Activated CD4-positive, CD25-positive, alpha-beta regulatory T cell (primary cell): ENCODE measurements at places on chromosomes 3 and 15.

GRCh38 chr3:49733551-49733950 is 9.8 kb upstream of the GMPPB start:
- DNase-seq: no peak

- no peak for DNase-seq
Observed at GRCh38 chr3:152105446-152105845, 163.3 kb upstream of the MBNL1 start.

DNA sequence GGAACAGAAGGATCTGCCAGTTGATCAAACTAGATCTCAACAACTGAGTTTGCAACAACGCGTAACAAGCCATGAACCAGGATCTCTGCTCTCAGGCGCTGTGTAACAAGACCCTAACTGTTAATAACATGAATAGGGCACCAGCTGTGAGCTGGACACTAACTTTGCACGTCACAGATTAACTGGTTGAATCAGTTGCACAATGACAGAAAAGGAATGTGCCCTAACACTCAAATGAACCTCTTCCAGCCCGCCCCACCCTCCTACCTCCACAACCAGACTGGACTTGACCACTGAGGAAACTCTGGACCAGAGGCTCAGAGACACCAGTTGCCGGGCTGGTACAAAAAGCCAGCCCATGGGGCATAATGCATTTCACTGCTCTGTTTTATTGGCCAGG is 34.3 kb downstream of the MCF2L2 start:
- DNase-seq: no peak

GRCh38 chr3:14789640-14790285 is 29.0 kb upstream of the FGD5 start:
- no peak for DNase-seq

DNA sequence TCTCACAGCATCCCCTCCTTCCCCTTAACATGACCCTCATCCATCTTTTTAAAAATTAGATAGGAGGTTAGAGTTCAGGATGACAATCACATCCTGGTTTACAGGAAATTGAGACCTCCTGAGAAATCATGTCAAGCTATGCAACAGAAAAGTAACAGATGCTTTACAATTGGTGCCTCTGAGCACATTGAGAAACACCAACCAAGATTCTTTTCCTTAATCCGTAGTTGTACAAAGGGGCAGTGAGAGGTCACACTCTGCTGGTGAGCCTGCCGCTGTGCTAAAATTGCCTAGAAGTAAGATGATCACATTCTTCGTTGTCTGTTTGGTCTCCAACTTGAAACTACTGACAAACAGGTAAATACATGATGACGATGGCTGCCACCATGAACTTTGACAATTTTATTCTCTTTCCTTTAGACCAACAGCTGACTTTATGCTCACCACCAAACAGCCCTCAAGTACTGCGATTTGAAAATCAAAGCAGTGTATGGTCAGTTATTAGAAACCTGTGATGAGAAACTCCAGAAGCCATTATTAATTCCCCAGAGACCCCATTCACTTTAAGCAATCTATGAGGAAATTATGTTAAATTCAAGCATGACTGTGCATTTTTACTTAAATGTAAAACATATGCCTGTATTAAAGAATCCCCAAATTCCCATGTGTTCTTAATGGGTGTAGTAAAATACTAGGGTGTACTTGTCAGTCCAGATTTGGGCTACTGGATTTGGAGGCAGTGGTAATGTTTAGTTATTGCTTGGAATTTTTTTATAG is 210.7 kb upstream of the UBE2E1 start:
- no peak for DNase-seq

- no peak for DNase-seq
Observed at GRCh38 chr15:92580933-92581445, 74.6 kb downstream of the FAM174B start.

DNA sequence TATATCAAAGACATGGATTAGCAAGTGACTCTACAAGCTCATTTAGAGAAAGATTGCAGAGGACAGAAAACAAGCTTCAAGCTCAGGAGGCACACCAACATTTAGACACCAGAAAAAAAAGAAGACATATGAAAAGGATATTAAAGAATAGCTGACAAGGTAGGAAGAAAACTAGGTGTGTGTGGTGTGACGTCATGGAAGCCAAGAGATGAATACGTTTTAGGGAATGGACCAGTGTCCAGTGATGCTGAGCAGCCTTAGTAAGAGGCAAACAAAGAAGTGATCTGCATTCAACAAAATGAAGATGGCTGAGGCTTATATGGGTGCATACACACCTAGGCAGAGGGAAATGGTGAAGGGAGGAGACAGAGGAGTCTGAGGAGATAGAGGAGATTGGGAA is 377.4 kb downstream of the ROBO1 start:
- no peak for DNase-seq

- no peak for DNase-seq
Observed at GRCh38 chr3:140128631-140129030, 193.6 kb downstream of the CLSTN2 start.

GRCh38 chr15:74027688-74028087 is 33.2 kb downstream of the PML start:
- no peak for DNase-seq

DNA sequence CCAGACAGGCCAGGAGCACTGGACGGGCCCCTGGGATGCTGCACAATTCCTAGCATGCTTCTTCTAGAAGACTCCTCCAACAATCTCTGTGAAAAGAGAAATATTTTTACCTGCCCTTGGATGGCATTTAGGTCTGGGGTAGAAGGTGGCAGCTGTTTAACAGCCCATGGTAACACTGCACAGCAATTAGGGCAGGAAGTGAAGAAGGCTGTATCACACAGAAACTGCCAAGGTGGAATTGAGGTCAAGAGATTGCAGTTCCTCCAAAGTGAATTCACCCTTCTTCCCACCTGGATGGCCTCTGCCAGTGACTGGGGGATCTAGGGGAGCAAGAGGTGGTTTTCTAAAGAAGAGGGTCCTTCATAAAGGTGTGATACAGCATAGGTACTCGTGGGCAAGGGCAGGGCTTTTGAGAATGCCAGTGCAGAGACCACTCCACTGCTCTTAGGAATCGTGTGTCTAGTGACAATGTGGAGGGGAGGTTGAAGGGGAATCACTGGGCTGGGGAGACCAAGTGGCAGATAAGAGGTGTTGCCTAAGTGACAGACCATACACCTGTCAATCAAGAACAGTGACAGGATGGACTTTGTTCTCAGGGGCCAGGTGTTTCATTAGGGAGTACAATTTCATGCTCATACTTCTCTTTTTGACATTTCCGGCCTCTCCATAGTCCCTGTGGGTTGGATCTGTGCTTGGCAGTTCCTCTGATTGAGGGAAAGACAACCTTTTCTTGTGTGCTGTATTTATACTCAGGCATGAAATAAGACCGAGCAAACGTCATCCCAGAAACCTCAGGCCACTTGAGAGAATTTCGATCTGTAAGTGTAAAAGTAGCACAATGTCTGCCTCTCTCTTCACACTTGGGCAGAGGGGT is 83.5 kb upstream of the BCL6 start:
- DNase-seq: no peak

- no peak for DNase-seq
Observed at GRCh38 chr3:56990641-56991015, 69.8 kb upstream of the SPATA12 start.

- no peak for DNase-seq
Observed at GRCh38 chr3:152243301-152243711, 25.4 kb upstream of the MBNL1 start.

DNA sequence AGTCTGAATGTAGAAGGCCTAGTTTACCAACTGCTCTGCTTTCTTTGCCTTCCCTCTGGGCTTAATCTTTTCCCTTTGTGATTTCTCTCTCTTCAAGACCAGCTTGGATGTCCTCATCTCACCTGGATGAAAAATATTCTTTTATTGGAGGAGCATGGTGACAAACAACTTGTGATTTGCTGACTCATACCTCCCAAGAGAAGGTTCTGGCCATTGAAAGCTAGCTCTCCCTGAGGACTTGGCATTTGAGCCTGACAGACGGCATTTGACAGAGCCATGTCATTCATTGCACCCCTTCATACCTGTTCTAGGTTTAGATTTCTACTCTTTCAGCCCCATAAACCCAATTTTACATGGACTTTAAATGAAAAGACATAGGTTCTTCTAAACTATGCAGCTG is 33.3 kb downstream of the ATG7 start:
- no peak for DNase-seq

DNA sequence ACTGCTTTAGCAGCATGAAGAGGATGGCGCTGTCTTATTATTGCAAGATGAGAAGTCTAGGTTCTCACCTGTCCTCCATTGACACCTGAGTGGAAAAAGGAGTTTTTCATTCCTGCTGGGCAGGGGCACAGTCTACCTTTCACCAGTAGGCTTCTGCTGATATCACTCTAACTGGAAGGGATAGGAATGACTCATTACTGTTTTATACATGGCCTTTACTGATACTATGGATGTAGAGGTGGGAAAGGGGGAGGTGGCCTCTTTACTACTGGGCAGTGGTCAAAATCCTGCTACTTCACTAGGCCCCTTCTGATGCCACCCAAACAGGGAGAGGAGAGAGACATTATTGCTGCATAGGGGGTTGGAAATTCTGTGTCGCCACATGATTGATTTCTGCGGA is 97.8 kb downstream of the BBX start:
- no peak for DNase-seq

GRCh38 chr15:57953874-57954273 is 111.6 kb downstream of the ALDH1A2 start:
- no peak for DNase-seq

GRCh38 chr3:125075738-125076137 is 19.9 kb upstream of the HEG1 start:
- DNase-seq: no peak

- DNase-seq: no peak
Observed at GRCh38 chr3:156637480-156638022, 36.8 kb upstream of the TIPARP start.

DNA sequence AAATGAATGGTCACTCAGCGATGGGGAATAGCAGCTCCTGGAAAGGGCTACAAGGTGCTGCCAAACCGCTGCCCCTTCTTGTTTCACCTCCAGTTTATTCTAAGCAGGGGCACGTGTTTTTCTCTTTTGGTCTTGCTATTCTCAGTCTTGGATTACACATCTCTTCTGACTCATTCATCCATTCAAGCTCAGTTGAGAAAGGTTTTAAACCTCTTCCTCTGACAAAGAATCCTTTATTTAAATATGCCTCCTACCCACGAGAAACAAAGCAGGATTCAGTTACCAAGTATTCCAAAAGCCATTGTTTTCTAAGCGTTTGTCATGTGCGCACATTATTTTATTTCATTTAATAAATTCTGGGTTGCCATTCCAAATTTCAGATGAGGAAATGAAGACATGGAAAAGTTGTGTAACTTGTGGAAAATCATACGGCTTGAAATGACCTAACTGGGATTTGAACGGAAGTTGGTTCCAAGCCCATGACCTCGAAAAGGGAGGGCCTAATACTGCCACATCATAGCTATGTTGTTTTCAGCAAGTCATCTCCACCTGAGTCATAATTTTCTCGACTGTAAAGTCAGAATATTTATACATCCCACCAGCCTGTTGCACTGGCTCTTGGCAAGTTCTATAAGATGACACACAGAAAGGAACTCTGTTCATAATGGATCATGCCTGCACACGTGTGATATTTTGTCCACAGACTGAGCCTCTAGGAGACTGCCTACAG is 292.0 kb upstream of the SLCO3A1 start:
- DNase-seq: no peak

- no peak for DNase-seq
Observed at GRCh38 chr15:101088271-101088670, 163.6 kb downstream of the CHSY1 start.

- no peak for DNase-seq
Observed at GRCh38 chr3:19911452-19911851, 22.6 kb downstream of the EFHB start.

GRCh38 chr3:40381904-40382616 is 4.9 kb upstream of the ENTPD3 start:
- no peak for DNase-seq

GRCh38 chr3:180408654-180409053 is 193.3 kb upstream of the TTC14 start:
- no peak for DNase-seq

DNA sequence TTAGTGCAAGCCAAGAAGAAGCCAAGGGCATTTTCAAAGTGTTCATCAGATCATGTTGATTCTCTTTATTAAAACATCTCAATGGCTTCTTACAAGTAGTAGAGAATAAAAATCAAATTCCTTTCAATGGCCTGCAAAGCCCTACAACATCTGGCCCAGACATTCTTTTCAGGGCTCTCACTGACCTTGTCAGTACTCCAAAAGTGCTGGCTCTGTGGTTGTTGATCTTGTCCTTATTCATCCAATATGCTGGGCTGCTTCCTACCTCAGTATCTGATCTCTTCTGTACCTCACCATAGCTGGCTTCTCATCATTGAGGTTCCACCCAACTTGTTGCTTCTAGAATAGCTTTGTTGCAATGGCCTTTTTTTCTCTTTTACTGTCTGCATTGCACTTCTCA is 74.0 kb upstream of the SAMMSON start:
- no peak for DNase-seq

GRCh38 chr15:43872416-43873020 is 45.7 kb downstream of the WDR76 start:
- DNase-seq: no peak

DNA sequence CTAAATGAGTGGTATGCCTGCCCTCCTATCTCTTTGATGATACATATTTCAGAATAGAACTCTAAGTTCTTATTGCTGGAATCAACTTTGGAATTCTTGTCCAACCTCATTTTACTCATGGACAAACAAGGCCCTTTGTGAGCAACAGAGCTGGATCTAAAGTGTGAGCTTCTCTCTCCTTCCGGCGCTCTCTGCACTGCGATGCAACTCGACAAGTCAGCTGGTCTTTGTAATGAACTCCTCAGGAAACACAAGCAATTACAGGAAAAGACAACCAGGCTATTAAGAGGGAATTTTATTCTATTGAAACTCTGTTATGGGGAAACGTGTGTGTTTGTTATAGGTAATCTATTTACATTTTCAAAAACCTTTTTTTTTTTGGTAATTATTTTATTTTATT is 20.3 kb upstream of the NRROS start:
- no peak for DNase-seq

DNA sequence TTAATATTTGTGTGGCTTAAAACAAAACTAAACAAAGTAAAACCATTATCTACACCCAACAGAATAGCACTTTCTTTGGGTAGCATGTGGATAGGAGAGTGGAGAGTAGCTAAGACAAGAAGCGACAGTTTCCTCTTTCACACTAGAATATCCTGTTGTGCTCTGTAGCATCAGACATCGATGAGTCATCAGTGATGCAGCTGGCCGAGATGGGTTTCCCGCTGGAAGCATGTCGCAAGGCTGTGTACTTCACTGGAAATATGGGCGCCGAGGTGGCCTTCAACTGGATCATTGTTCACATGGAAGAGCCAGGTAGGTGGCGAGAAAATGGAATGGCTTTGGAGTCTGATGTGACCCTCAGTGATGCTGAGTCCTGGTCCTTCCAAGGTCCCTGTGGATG is 108.1 kb downstream of the USP13 start:
- no peak for DNase-seq

- DNase-seq: no peak
Observed at GRCh38 chr15:92914103-92914499, 14.0 kb downstream of the CHD2 start.

GRCh38 chr15:25727867-25728600 is 135.1 kb downstream of the ATP10A start:
- DNase-seq: no peak
